HepG2 (cell line): ENCODE measurements at places on chromosomes 13 and 19.
A peak's percentile ranks its signal among the peaks of the same experiment; 100 is the strongest.

- DNase-seq = no peak
Observed at GRCh38 chr13:99159331-99160061, 41.2 kb upstream of the UBAC2 start.

DNA sequence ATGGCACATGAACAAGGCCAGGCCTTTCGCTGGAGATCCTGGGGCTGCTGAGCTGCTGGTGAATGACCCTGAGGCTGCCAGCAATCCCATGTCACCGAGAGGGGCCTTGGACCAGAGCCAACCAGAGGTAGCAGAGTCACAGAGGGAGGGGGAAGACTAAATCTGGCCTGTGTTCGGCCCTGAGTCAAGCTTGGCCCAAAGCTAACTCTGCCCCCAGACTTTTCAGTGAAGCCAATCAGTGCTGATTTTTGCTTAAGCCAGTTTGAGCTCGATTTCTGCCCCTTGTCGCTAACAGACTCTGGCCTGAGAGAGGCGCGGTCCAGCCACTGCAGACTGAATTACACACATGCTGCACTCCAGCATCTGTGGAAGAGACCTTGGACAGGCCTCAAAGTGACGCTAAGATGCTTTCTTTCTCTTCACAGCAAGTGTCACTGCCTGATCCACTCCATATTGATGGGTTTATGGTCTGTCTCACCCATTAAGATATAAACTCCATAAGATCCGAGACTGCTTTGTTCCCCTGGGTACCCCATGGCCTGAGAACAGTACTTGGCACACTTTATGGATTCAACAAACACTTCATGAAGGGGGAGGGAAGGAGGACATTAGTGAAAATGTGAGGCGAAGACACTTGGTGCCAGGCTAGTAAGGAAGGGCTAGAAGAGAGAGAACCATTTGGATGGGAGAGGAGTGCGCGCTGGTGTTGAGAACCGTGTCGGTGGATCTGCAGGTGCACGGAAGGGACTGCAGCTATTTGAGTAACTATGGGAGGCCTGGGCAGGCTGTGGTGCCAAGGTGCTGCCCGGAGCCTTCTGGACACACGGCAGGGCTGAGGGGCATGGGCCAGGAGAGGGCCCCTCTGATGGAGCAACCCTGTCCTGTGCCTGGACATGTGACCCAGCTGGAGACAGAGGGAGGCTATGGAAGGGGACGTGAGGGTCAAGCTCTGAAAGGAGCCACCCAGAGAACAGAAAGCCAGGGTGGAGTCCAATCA lies 17.6 kb downstream of the RANBP3 start:
- DNase-seq = peak; percentile 61

GRCh38 chr13:81487151-81487550 lies 1146.2 kb upstream of the SPRY2 start:
- DNase-seq = peak; percentile 24

GRCh38 chr19:3604987-3605343 lies 1.7 kb downstream of the TBXA2R start:
- DNase-seq = no peak

DNA sequence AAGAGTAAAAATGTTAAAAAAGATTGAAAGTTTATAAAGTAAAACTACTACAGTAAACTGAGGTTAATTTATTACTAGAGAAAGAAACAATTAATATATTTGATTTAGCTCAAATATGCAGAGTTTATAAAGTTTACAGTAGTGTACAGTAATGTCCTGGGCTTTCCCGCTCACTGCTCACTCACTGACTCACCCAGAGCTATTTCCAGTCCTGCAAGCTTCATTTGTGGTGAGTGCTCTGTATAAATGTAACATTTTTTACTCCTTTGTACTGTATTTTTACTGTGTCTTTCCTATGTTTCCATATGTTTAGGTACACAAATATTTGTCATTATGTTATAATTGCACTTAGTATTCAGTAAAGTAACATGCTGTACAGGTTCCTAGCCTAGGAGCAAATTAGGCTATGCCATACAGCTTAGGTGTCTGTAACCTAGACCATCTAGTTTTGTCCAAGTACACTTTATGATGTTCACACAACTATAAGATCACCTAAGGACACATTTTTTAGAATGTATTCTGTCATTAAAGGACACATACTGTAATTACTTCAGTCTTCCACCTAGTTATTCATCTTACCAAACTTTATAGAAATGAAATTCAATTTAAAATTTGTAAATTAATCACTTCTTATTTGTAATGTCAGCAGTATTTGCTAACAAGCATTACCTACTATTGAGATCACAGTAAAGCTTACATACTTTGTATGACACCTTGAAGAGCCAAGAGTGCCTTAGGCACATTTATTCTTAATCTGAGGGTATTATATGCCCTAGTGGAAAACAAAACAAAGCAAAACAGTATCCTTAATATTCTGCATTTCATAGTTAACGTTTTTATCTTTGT lies 683.4 kb downstream of the PCDH9 start:
- no peak for DNase-seq

- DNase-seq = peak; percentile 27
Observed at GRCh38 chr13:19959141-19959830, 759 bp downstream of the ZMYM2 start.

- no peak for DNase-seq
Observed at GRCh38 chr13:100714478-100714877, 39.9 kb upstream of the TMTC4 start.

DNA sequence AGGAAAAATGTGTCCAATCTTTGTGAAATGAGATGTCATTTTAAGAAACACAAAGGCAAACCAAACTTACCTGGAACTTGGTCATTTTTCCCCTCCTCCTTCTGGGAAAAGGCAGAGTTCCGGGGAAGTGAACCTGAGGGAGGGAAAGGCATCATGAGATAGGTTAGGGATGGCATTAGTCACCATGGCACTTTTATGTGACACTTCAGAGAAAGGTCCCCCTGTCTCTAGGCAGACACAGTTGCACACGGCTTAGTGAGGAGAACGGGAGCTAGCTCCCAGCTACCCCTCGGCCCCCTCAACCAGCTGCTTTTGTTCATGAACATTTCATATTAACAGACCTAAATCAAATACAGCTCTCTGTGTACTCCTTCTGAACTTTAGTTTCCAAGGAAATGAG lies 1.5 kb downstream of the ZNF235 start:
- no peak for DNase-seq

DNA sequence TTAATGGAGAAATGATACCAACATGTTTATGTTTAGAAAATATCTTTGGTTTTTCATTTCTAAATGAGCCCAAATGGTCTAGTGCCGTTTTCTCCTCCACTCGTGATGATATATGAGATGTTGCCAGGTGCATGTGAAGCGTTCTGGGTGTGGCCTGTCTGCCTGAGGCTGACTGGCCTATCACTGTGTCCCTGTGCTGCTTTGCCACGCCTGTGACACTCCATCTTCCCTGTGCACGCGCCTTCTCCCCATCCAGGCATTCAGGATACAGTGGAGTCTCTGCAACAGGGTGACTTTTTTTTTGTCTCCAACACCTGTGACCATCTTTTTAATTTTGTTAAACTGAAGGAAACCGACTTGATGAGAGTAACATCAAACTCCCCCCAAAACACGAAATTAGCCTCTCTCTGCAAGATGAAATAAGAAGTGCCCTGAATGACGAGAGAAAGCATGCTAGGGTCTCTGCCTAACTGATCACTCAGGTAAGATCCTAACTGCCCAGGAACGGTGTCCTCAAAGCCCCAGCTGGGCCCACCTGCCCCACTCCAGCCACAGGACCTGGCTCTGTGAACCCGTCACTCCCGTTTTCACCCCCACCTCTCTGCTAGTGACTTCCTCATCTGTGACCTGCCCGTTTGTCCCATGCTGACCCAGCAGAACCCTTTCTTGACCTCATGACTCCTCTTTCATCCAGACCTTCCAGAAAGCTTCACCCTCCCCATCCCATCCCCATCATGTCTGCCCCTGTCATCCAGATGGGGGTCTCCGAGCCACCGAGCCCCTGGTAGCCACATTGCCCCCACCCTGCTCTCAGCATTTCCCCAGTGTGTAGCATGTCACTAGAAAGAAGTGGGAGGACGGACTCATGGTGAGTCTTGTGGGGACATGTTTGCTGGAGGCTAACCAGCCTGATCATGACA lies 33.2 kb upstream of the TFDP1 start:
- no peak for DNase-seq

DNA sequence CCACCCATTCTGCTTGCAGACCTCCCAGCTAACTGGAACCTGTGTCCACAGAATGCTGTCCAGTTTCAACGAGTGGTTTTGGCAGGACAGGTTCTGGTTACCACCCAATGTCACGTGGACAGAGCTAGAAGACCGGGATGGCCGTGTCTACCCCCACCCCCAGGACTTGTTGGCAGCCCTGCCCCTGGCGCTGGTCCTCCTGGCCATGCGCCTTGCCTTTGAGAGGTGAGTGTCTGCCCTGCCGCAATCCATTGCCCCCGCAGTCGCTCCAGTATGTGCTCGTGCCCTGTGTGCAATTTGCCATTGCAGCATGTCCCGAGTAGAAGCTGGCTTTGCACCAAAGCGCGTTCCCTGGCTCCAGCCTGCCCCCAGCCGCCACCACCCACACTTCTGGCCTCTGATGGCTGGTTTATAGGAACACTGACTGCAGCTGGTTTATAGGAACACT lies 41.9 kb downstream of the CERS4 start:
- DNase-seq = no peak

- DNase-seq = no peak
Observed at GRCh38 chr19:1013218-1013617, 7.7 kb downstream of the TMEM259 start.

GRCh38 chr13:24341439-24341838 lies 32.1 kb downstream of the C1QTNF9 start:
- DNase-seq = no peak

DNA sequence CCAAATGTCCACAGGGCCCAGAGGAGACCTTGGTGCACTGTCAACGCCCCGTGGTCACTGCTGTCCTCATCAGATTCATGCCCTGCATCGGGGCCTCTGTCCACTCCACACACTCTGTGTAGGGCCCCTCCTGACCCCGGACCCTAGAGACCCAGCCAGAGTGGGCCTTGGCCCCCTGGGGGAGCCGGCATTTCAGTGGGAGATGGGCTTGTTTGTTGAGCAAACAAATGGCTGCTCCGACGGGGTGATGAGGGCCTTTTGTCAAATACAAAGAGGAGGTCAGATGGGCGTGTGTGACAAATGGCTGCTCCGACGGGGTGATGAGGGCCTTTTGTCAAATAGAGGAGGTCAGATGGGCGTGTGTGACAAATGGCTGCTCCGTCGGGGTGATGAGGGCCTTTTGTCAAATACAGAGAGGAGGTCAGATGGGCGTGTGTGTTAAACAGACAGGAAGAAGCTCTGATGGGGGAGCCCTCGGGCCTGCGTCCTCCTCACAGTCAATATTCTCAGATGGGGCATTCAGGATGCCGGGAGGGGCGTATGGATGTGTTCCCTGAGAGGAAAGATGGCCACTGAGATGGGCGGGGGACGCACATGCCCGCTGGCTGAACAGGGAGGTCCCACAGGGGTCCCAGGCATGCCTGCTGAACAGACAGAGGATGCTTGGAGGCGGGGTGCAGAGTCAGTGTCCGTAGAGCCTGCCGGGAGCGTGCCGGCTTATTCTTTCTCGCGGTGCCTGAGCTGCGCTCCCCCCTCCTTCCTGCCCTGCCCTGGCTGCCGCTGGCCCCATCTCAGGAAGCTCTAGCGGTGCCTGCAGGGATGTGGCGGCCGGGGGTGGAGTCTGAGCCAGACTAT lies 36.3 kb downstream of the SMIM24 start:
- DNase-seq = peak; percentile 39

DNA sequence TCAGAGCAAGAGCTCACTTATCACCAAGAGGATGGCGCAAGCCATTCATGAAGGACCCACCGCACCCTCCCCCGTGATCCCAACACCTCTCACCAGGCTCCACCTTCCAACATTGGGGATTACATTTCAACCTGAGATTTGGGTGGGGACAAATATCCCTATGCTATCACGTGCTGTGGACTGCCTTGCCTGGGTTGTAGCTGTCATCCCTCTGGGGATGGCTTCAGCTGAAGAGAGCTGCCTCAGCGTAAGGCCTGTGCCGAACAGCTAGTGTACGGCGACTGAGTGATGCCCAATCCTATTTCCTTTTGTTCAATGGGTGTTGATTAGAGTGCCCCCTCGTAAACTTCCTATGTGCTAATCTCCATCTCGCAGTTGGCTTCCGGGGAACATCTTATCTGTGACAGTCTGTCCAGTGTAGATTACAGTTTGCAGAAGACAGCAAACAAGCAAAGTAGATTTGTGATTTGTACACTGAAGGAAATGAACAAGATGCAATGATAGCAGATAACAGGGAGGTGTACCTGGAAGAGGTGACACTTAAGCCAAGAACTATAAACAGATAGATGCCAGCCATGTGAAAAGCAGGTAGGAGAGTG lies 11.8 kb upstream of the RCBTB1 start:
- no peak for DNase-seq

- no peak for DNase-seq
Observed at GRCh38 chr13:34672631-34673030, 269.4 kb upstream of the NBEA start.

DNA sequence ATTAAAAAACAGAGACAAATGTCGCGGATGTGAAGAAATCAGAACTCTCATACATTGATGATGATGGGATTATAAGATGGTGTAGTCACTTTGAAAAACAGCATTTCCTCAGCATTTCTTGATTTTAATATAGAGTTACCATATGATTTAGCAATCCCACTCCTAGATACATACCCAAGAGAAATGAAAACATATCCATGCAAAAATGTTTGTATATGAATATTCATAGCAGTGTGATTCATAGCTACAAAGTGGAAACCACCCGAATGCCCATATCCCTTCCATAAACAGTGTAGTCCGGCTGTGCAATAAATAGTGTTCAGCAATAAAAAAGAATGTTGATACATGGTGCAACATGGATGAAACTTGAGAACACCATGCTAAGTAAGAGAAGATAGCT lies 44.6 kb downstream of the DPY19L3 start:
- no peak for DNase-seq

DNA sequence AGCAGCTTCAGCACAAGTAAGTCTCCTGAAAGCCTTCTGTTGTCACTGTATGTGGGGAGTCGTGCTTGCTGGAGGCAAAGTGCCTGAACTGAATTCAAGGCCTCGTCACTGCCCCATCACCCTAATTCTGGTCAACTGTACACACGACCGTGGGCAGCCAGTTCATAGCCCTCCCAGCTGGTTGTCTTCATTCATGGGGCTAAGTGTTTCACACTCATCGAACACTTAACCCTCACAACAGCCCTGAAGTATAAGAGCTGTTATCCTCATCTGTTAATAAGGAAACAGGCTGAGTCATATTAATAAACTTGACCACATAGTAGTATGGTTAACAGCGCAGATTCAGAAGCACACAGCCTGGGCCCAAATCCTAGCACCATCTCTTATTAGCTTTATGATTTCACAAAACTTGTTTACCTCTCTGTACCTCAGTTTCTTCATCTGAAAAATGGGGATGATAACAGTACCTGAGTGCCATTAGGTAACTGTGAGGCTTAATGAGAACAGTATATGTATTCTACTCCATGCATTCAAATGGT lies 66.7 kb downstream of the CDADC1 start:
- DNase-seq = no peak

- no peak for DNase-seq
Observed at GRCh38 chr13:24083722-24084421, 76.6 kb upstream of the SPATA13 start.

- DNase-seq = peak; percentile 10
Observed at GRCh38 chr13:46992383-46992952, 95.6 kb upstream of the HTR2A start.
